Activated T-cell treated with anti-CD3 and anti-CD28 coated beads for 4 hours (primary cell): ENCODE measurements at places on chromosomes 7 and 10.

- DNase-seq = no peak
Observed at GRCh38 chr7:66099232-66099550, 15.5 kb upstream of the CRCP start.

- no peak for DNase-seq
Observed at GRCh38 chr10:131838966-131839742, 61.7 kb upstream of the PPP2R2D start.

DNA sequence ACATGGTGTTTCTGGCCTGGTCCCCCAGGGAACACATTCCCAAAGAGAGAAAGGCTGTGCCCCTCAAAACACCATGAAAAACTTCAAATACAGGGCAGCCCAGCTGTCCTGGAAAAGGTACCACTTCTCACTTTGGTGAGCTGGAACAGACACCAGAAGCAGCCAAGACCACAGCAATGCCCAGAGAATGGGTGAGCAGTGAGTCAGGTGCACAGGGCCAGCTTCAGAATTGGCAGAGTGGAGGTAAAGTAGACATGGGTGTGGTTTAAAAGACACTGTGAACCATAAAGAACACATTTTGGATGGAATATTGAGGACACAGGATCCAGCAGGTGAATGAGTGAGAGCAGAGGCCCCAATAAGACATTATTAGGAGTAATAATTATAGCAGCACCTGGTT is 51.3 kb downstream of the FAM13C start:
- DNase-seq = no peak

GRCh38 chr7:159034394-159034793 is 110.3 kb downstream of the VIPR2 start:
- DNase-seq = no peak

DNA sequence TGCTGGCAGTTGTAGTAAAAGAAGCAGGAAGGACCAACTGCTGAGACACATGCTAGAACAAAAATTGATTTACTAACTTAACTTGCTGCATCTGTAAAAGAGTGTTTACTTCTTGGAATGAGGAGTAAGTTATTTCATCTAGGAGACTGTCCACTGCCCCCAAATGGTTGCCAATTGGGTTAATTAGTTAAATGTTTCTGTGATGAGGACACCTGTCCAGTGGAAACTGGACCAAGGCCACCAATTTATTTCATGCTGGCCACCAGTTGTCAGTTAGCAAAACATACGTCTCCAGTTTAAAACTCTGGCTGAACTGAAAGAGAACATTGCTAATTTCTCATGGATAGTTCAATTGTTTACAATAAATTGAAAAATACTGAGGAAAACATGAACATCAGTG is 191.7 kb downstream of the PPP1R9A start:
- DNase-seq = no peak

DNA sequence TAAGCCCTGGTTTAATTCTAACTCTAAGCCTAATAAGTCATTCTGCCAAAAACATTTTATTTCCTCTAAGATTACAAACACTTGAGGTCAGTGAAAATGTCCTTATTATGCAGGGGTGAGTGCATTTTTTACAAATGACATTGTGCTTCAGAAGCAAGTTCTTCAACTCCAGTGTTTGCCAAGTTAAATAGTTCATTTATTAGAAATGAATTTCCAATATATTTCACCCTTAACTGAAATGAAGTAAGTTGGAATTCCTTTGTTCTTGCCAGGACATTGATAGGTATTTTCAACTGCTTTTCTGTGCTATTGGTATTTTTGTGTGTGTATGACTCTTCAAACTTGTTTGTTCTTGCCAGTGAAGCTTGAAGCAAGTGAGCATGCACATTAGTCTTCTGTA is 89.5 kb upstream of the CCDC6 start:
- no peak for DNase-seq

DNA sequence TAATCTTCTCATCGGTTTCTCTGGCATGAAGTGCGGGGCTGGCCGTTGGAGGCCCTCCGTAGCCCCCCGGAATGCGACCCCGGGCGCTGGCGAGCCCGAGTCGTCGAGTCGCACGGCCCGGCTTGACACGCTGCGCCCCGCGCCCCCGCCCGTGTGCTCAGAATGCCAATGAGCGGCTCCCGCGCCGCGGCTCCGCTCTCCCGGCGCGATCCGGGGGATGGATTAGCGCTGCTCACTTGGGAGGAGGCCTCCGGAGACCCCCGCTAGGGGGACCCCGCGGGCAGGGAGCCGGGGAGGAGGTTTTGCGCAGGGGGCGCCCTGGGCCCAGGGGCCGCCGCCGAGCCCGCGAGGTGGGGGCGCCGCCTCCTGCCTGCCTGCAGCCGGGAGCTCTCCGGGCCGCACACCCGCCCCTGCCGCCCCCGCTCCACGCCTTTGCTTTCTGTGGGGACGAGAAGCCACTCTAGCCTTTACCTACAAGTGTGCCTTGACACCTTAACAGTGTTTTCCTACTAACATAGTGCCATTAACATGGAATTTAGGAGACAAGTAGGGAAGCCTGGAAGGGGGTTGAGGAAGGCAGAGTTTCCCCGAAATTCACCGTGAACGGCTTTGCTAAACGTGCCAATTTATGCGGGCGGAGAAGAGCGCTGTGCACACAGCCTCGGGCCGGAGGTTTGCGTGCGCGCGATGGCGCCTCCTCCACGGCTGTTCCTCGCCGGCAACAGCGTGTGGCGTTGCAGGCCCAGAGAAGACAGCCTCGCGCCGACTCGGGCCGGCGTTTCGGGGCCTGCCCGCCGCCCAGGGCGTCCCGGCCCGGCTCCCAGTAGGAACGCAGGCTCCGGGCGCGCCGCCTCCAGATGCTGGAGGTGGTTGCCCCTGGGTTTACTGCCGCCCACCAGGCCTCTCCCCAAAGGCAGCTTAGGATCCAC is 7.1 kb downstream of the SHH start:
- peak; percentile 20 for DNase-seq

DNA sequence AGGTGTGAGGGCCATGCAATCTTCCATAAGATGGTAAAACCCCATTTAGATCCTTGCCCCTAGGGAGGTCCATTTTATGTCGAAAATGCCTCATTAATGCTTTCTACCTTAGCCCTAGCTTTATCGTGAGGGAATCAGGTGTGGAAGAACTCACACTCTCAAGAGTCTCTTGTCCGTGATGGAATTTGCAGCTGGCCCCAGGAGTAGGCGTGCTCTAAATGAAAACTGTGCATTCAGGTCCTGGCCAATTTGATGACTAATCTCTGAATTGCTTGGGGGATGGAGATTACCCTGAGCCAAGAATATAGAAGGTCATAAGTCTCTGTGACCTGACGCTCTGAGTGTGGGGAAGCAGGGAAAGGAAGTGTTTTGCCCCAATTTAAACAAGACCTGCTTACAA is 6.6 kb downstream of the C10orf90 start:
- no peak for DNase-seq

DNA sequence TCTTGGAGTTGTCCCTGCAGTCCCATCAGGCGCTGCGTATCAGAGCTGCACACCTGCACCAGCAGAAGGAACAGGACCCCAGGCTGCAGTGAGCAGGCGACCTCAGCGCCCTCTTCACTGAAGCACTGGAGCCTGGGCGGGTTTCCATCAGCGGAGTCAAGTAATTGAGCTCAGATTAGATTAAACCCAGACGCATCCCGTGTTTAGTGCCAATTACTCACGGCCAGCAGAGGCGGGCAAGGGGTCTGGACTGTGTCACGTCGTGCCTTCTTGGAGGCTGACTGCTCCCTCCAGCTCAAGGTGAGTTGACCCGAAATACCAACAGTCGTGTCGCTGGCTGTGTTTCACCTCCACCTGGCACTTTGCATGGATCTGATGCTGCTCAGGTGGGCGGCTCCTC is 123.6 kb downstream of the CXCL12 start:
- no peak for DNase-seq

DNA sequence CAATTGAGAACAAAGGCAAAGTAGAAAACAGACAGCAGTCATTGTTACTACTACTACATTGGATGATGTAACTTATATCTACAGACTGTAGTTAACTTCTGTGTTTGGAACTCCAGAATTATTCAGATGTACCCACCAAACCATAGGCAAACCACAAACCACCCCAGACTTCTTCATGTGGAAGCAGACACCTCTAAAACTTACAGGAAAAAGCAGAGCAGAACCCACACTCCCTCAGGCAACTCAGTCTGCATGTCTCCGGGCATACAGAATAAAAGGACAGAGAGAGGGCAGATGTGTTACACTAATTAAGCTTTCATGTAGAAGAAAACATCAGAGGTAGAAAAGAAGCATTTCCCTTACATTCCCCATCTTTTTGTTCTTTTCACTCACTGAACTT is 9.0 kb downstream of the LSM5 start:
- DNase-seq = no peak

DNA sequence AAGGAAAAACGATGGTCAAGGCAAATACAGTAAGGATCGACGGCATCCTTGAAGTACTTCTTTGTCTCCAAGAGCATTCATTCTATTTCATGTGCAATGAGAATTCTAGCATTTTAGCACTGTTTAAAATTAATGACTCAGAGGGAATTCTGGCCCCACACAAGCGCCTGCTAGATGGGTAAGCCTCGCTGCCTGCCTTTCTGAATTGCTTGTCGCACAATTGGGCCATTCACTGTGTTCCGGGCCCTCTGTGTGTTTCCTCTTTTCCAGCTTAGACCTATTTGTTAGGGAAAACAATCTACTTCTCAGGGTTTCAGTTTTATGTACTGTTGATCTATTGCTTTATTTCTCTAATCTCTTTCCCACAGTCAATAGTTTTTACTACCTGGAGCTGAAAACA is 204.7 kb upstream of the ZNF32 start:
- no peak for DNase-seq

- no peak for DNase-seq
Observed at GRCh38 chr10:79275431-79275851, 71.8 kb upstream of the PPIF start.

GRCh38 chr7:104883248-104883717 is 130.7 kb upstream of the KMT2E start:
- no peak for DNase-seq

DNA sequence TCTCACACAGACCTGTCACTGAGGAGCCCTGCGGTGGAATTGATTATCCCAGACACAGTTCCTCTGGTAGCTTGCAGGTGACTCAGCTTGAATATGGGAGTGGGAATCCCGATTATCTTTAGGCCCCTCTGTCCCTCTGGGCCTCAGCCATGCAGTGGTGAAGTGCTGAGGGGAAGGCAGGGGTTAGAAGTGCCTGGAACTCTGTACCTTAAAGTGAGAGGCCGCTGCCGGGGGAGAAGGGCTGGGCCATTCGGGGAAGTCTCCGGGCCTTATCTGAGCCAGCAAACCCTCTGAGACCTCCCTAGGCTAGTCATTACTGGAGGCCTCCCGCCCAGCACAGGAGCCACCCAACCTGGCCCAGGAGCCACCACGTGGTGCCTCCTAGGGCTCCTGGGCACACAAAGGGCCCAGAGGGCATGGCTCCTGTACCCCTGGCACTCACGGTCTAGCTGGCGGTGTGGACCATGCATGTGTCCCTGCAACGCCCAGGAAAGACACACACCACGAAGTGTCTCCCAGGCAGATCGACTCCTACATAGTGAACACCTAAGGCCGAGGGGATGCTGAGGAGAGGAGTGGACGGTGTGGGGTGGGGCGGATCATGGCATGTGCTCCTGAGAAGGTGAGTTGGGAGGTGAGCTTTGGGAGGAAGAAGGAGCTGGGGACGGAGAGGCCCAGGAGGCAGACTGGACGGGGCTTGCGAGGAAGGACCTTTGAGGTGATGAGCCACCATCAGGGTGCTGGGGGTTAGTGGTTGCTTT is 56.2 kb downstream of the HK1 start:
- no peak for DNase-seq

DNA sequence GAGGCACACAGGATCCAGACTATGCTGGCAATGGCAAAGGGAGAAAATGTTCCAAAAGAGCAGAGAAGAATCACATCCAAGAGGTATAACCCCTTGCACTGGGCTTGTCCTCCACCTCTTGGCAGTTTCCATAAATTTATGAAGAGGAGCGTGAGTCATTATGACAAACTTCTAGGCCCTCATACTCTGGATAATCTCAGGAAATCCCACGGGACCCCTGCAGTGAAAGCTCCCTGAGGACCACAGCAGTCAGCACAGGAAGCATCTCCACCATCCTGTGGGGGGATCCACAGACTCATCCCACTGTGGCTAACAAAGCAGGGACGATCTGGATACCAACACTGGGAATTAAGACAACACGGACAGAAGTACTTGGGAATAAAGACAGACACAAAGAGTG is 30.3 kb upstream of the GPAM start:
- no peak for DNase-seq

DNA sequence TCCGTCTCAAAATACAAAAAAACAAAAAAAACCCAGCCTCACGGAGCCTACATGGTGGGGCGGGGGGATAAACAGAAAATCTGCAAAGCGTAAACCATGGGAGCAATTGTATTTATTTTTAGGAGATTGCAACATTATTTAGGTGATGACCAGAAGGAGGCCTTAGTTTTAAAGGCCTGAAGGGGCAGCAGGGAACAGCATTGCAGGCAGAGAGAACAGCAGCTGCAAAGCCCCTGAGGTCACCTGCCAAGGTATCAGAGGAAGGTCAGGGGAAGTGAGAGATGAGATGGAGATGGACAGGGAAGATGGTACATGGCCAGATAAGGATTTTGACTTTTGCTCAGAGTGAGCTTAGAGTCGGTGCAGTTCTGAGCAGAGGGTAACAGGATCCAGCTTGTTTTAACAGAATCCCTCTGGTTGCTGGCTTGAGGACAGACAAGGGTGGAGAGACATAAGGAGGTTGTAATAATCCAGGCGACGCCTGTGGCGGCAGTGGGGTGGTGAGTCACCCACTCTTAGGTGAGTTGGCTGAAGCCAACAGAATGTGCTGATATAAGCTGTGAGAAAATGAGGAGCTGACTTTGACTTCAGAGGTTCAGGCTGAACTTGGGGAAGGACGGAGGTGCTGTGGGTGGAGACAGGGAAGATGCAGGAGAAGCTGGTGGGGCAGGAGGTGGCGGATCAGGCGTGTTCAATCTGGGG is 82.3 kb upstream of the GTF2I start:
- no peak for DNase-seq

GRCh38 chr7:51067757-51068156 is 248.9 kb downstream of the COBL start:
- peak; percentile 35 for DNase-seq

DNA sequence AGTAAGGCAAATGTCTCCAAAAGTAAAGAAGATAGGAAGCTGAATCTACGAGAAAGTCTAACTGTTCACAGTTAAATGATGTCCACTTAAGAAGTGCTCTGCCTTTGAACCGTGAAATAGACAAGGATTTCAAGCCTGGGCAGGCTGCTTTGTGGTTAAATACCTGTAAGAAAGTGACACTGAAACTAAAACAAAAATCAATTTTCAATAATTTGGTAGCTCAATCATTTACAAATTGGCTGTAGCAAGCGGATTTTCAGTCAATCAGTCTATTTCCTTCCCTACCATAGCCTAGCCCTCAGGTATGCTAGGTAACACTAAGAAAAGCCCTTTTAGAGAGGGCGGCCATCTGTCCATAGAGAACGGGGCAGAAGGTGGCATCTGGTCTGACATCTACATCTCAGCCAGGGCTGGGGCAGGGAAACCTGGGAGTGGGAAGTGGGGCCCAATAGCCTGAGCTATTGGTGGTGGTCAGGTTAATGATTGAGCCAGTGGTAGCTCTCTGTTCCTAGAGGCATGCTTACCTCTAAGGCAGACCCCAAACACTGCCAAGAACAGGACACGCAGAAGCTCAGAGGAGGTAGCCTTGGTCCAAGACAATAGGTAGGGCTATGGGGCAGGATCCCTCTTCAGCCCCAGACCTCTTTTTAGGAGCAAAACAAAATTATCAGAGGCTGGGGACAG is 223.2 kb downstream of the CCSER2 start:
- no peak for DNase-seq

GRCh38 chr10:51079331-51079730 is 5.0 kb downstream of the PRKG1 start:
- DNase-seq = no peak

- no peak for DNase-seq
Observed at GRCh38 chr10:121154846-121155245, 303.7 kb downstream of the WDR11 start.

- no peak for DNase-seq
Observed at GRCh38 chr10:123463181-123463580, 203.0 kb upstream of the GPR26 start.
